ENCODE measurements at places on chromosomes 5 and 9.

GRCh38 chr9:125544988-125545651, 161.9 kb downstream of the MAPKAP1 start:
- DNase-seq: no peak

DNA sequence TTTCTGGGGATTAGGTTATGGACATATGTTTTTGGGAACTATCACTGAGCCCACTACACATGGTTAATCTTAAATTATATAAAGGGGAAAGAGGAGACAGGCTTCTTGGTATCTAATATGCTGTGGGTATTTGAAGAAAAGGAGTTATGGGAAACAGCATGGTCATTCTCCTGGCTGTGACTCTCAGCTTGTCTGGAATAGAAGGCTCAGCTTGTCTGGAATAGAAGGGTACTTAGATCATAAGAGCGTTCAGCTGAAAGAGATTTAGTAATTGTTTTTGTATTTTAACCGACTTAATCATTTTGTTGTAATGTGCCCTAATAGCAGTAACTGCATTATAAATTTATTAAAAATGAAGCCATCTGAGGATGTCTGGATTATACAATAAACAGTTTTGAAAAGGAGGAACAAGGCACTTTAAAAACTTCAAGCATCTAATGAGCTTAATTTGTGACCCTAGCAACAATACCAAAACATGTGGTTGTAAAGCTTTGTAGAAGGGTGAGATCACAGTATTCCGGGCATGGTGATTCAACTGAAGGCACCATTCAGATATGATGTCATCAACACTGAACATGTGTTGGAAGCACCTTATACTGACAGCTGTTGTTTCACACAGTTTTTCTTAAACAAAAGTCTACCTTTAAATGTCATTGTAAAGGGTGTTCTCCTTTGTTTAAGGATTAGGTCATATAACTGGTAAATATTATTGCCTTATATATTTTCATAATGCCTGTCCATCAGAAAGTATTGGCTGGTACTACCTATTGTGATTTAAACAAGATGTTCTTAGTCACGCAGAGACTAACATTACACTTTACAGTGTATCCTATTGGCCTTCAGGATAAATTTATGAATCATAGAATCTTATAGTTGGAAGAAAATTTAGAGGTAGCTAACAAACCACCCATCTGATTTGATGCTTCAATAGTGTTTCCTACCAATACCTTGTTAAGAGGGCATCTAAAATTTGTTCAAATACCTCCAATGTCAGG, 2174.1 kb upstream of the WWC1 start:
- DNase-seq: no peak

DNA sequence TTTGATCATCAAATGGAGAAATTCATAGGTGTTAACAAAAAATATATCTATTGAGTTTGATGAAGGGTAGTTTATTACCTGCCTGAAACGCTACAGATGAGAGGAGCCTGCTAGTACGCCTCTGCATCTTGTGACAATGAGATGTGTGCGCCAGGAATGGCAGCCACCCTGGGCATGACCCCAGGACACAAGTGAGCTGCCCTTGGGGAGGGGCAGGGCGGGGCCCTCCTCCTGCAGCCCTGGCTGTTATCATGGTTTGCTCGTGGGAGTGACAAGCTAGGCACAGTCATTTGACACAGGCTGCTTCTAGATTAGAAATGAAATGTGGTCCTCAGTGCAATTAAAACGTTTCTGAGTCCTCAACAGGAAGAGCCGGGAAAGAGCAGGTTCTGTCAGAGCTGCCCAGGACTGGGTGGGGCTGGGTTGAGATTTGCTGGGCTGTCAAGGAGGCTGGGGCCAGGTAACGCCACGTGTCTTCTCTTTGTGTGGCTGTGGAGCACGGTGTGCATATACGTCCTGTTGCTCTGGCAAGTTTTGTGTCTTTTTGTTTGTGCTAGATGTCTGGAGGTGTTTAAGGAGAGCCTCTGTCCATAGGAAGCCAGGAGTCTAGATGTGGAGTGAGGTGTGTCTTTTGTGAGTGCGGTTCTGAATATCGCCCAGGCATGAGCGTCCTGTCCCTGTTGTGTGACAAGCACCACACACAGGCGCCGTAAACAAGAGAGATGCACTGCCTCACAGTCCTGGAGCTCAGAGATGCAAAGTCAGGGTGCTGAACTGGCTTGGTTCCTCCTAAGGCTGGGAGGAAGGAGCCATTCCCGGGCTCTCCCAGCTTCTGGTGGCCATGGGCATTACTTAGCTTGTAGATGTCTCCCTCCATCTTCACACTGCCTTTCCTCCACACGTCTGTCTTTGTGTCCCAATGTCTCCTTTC, 129.0 kb upstream of the IRX4 start:
- DNase-seq: no peak

GRCh38 chr5:22621084-22621483, 232.1 kb downstream of the CDH12 start:
- DNase-seq: no peak

DNA sequence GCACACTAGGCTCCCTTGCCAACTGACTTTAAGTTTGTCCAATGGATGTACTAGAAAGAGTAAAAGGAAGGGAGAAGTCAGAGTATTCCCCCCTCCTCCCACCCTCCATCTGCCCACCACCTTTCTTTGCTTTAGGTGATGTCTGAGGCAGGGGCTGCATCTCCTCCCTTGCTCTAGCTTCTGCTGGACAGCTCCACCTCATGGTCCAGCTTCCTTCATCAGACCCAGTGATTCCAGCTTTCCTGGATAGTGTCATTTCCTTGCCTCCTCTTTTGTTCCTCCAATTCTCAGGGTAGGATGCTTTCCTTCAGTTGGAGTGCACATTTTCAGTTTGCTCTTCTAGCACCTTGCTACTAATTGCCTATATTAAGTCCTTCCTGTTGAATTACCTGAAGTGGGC, 67.4 kb downstream of the RAD23B start:
- no peak for DNase-seq

- no peak for DNase-seq
Observed at GRCh38 chr5:112636751-112637150, 100.9 kb upstream of the APC start.

DNA sequence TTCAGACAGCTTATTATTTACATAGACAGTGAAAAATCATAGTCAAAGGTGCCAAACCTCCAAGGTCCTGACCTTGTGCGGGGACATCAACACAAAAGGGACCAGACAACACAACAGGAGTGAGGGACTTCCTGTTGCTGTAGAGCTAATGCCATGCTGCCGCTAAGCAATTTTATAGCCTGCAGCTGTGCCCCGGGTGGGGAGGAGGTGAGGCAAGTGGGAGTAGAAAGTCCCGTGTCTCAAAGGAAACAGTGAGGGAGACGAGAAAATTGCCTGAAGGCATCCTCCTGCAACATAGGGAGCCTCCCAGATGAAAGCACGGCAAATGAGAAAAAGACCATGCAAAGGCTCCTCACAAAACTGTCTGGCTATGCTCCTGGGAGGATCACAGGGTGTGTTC, 58.8 kb downstream of the CAAP1 start:
- DNase-seq: no peak

DNA sequence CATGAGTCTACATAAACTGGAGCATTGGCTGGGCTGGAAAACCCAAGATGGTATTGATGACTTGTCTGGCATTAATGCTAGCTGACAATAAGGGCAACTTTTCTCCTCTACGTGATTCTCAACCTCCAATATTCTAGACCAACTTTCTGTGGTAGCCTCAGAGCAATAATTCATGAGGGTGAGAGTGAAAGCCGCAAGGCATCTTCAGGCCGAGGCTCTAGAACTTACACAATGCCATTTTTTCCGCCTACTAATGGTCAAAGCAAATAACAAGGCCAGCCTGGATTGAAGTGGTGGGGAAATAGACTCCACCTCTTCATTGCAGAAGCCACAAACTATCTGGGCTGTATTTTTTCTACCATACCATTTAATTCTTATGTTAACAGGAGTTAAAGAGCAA, 267.4 kb downstream of the GABRG2 start:
- no peak for DNase-seq

DNA sequence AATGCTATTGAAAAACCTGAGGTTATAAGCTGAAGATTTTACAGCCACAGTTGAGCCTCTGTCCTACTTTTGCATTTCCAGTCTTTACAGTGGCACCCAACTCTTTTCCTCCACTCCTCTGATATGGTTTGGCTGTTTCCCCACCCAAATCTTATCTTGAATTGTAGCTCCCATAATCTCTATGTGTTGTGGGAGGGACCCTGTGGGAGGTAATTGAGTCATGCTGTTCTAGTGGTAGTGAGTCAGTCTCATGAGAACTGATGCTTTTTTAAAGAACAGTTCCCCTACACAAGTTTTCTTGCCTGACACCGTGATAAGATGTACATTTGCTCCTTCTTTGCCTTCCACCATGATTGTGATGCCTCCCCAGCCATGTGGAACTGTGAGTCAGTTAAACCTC, 646.1 kb upstream of the SEMA6A start:
- DNase-seq: no peak
